NCI-H2081 treated with DMSO at 0.1 percent for 48 hours (cell line): ENCODE measurements at places on chromosomes 13 and 19.

DNA sequence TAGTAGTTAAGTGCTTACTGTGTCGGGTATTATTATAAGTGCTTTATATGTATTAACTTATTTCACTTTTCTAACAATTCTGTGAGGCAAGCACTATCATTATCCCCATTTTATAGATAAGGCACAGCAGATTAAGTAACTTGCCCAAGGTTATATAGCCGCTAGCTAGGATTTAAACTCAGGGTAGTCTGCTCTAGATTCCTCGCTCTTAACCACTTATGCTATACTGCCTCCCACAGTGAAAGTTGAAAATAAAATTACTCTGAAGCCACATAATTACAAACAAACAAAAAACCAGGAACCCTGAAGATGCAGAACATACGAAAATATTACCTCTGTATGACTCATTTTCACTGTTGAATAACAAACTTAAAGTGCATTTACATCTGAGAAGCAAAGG lies 3.9 kb downstream of the TEX30 start:
- no peak for DNase-seq

DNA sequence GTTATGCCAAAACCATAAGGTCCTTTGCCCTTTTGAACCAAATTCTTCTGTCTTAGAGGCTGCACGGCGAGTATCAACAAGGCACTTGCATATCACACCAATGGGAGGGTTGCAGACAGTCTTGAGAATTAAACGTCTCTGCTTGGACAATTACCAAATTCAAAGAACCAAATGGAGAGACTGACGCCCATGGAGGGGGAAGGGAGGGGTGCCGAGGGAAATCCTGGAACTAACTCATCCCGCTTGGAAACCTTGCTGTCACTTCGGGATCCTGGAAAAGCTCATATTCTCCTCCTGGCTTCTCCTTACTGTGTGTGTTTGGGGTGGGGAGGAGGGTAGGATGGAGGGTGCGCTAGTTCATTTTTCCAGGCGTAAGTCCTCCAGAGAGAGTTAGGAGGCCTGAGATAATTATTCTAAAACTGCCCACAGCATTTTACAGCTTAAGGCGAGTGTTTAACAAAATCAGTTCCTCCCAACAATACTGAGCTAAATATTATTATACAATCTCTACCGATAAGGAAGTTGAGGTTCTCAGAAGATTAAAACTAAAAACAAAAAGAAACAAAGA lies 425.1 kb downstream of the TSHZ3 start:
- DNase-seq, result no peak

GRCh38 chr13:110047496-110047895 lies 259.5 kb downstream of the COL4A1 start:
- no peak for DNase-seq

- DNase-seq, result no peak
Observed at GRCh38 chr19:35484252-35485036, 5.8 kb downstream of the KRTDAP start.

GRCh38 chr13:20832861-20833260 lies 59.1 kb upstream of the EEF1AKMT1 start:
- no peak for DNase-seq

GRCh38 chr19:46198756-46199155 lies 30.8 kb upstream of the IGFL1 start:
- no peak for DNase-seq

- no peak for DNase-seq
Observed at GRCh38 chr19:29483641-29483920, 42.2 kb upstream of the VSTM2B start.

- DNase-seq, result no peak
Observed at GRCh38 chr13:48304143-48304876, 759 bp downstream of the RB1 start.

DNA sequence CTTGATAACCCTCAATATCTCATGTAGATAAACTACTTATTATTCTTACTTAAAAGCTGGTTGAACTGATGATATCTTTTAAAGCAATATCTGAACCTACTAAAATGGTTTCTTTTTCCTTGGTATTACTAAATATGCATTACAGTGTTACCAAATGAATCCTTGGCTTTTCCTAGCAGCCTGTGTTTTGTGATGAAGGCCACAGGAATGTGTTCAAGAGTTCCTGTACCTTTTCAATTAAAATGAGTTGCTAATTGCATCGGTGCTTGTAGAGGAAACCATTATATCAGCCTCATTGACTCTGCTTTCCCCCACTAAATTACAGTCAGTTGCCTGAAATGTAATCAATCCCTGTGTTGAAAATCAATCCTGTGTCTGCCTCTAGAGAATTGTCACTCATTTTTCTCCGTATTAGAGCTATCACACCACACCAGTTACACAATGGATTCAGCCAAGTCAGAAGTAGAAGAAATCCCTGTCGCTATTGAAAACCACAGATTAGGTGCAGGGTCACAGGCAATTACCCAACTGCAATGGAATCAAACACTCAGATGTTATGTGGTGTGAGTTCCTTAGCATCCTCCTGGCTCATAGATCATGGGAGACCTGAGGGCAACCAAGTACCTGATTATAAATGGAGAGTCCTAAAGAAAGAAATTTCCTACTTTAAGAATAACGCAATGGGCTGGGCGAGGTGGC lies 13.3 kb downstream of the FAM216B start:
- no peak for DNase-seq

GRCh38 chr19:12774588-12775555 lies at the start of gene HOOK2:
HOOK2 (minus strand) TSS chr19:12775552; CDS start chr19:12775449, 103 bp downstream.
- no peak for DNase-seq

- DNase-seq, result no peak
Observed at GRCh38 chr19:7533281-7533885, 2.1 kb upstream of the PNPLA6 start.

DNA sequence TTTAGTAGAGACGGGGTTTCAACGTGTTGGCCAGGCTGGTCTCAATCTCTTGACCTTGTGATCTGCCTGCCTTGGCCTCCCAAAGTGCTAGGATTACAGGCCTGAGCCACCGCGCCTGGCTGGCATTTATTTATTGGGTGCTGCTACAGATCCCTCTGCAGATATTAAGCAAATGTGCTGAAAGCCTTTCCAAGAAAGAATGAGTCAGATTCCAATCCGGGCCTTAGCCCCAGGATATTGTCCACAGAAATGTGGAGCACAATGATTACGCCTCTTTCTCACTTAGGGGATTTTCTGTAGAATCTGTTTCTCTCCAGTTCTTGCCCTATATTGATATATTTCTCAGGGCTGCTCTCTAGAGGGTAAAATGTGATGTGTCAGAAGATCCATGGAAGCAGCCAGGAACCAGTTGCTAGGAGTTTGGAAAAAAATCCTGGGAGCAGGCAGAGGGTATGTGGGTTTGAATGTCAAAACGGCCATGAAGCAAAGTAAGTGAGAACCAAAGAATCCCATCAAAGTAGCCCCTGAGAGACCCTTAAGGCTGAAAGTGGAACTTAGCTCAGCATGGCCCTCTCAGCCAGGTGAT lies 24.8 kb upstream of the IGFL4 start:
- DNase-seq, result no peak

DNA sequence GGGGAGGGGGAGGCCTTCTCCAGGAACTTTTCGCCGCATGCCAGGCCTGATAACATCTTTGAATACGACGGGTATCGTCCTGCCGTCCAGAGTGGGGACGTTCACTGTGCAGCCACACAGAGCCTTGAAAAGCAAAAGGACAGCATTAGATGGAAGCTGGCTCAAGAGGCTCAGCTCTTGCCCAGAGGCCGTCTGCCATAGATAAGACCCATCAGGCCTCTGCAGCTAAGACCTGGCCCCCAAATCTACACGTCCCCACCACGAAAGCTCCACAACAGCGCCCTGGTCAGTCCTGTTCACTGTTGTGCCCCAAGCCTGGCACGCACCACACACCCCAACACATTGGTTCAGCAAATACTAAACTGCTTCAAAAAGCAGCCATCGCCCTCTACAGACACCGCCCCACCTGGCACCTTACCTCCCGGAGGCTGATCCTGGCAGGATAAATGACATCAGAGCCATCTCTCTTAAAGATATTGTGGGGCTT lies 2.1 kb downstream of the DNAJB1 start:
- DNase-seq, result no peak

- no peak for DNase-seq
Observed at GRCh38 chr13:112622375-112622774, 34.4 kb upstream of the TUBGCP3 start.

GRCh38 chr13:113855012-113855921 lies 8.6 kb downstream of the GAS6 start:
- DNase-seq, result no peak

GRCh38 chr13:50587115-50587514 lies 256.4 kb downstream of the DLEU7 start:
- DNase-seq, result no peak

DNA sequence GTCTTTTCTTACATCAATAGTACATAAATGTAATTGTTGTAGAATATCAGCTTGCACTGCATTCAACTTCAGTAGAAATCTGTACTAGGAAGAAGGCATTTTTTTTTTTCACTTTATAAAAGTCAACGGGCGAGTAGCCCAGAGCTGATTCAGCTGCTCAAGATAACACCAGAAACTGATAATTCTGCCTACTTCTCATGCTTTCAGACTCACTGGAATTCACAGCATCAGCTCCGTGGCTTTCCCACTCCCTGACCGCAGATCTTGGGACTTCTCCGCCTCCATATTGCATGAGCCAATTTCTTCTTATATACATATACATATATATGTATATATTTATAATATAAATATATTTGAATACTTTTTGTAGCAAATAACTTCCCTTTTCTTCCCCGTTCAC lies 263.1 kb upstream of the RXFP2 start:
- no peak for DNase-seq

DNA sequence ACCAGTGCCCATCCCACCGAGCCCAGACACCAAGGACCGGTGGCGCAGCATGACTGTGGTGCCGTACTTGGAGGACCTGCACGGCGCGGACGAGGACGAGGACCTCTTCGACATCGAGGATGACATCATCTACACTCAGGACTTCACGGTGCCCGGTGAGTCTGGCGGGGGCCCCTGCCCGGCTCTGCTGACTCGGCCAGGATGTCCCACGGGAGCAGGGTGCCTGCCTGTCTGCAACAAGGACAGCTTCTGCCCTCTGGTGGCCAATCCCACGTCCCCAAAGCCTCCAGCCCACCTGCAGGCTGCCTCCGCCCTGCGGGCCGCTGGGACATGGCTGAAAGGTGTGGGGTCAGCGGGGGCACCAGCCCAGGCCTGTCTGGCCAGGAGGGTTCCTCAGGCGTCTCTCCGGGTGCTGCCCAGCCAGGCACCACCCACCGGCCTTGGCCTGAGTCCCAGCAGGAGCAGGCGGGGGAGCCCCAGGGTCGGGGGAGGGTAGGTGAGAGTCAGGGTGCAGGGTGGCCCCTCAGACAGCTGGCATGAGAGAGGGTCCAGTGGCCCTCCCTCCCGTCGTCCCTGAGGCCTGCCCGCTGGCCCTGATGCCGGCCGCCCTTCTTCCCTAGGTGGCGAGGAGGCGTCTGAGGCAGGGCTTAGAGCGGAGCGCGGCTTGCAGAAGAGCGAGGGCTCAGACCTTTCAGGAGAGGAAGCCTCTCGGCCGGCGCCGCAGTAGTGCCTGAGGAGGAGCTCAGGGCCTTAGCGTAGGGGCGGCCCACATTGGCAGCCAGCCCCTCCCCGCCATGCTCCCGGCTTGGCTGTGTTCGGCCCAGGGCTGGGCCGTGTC lies 14.6 kb downstream of the CBARP start:
- DNase-seq, result no peak

GRCh38 chr13:46552303-46552682 lies 677 bp upstream of the LRCH1 start:
- no peak for DNase-seq

DNA sequence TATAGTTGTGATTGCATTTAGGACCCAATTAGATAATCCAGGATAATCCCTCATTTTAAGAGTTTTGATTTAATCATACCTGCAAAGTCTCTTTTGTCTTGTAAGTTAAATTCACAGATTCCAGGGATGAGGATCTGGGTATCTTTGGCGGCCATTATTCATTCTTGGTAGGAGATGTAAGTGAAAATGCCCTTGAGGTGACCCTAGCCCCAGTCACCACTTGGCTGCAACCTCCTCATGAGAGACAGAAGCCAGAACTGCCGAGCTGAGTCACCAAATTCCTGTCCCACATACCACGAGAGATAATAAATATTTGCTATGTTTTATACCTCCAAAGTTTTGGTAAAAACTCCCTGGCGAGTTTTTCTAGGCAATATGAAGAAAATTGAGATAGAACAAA lies 389.4 kb downstream of the RFC3 start:
- no peak for DNase-seq

GRCh38 chr13:39417643-39418042 lies 185.3 kb downstream of the LHFPL6 start:
- no peak for DNase-seq

DNA sequence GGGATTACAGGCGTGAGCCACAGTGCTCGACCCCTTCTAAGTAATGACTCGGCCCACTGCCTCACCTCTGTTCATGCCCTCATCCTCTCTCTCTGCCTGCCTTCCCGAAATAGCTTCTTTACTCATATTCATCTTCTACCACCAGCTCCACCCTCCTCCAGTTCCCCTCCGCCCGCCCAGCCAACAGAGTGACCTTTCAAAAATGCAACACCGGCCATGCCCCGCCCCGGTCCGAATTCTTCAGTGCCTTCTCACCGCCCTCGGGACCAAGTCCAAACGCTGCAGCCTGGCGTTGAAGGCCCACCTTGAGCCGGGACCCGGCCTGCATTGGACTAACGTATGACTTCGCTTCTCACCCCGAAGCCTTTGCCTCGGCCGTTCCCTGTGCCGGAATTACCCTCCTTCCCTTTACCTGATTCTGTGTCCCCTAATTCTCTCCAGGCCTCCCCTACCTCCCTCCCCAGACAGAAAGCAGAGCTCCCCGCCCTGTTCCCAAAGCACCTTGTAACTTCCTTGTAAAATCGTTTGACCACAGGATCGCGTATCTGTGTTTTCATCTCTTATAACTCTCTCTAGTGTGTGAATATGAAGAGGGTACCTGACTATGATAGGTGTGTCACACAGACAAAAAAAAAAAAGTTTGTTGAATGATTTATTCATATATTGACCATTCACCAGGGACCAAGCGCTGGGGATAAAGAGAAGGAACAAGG lies 8.1 kb upstream of the MUC16 start:
- DNase-seq, result no peak

- no peak for DNase-seq
Observed at GRCh38 chr13:51243832-51244231, 21.6 kb downstream of the FAM124A start.

DNA sequence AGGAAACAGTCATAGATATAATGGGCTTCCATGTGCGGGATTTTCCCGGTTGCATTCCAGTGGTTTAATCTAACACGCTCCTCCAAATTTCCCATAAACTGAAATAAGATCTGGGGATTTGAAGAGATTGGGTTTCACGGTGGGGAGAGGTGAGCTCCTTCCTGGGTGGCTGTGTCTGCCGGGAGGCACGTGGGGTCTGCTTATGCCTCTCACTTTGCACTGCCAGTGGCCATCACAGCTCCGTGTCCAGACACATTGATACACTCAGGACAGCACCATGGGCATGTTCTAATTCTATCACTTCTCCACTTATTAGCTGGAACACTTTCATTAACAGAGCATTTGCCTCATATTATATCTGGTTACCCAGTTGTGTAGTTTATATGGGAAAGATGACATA lies 73.4 kb downstream of the SOX1 start:
- no peak for DNase-seq

GRCh38 chr13:32121316-32121715 lies 89.7 kb downstream of the FRY start:
- DNase-seq, result no peak
